Activated naive CD4-positive, alpha-beta T cell (primary cell): ENCODE measurements at places on chromosomes 7 and 10.

- DNase-seq: no peak
Observed at GRCh38 chr7:133504825-133505224, 251.9 kb downstream of the EXOC4 start.

- DNase-seq: no peak
Observed at GRCh38 chr7:100048680-100049079, 894 bp upstream of the ZSCAN21 start.

DNA sequence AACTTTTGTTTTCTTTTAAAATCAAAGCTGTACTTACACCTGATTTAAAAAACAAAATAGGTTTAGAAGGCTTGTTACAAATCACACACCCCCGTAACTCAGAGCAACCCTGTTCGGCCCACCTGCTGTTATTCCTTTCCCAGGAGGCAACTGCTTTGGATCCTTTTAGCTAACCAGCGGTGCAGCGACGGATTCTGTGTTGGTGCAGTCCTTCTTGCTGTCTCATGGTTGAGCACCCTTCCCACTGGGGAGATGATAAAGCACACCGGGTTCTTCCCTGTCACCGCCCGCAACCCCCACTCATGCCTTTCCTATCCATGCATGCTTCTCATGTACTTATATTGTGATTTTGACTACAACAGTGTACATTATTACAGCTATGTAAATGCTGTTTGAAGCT, 24.8 kb upstream of the MKI67 start:
- no peak for DNase-seq

DNA sequence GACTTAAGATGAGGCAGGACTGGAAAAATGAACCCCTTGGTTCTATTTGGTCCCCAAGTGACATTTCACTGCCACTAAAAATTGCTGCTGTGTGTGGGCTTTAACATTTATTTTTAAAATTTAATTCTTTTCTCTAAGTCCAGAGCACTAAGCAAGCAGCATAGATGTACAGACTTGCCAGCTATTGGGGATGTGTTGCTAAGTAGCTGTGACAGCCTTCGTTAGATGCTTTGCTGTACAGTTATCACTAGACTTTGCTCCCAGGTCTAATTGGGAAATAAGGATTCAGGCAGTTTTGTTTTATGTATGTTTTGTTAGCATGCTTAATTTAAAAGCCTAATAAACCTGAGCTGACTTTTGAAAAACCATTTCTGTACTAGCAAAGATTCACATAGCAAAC, 51.8 kb downstream of the GBF1 start:
- DNase-seq: no peak

GRCh38 chr10:107614939-107615685, 450.6 kb upstream of the SORCS1 start:
- DNase-seq: no peak

GRCh38 chr10:114057855-114058254, 14.2 kb downstream of the ADRB1 start:
- DNase-seq: no peak

DNA sequence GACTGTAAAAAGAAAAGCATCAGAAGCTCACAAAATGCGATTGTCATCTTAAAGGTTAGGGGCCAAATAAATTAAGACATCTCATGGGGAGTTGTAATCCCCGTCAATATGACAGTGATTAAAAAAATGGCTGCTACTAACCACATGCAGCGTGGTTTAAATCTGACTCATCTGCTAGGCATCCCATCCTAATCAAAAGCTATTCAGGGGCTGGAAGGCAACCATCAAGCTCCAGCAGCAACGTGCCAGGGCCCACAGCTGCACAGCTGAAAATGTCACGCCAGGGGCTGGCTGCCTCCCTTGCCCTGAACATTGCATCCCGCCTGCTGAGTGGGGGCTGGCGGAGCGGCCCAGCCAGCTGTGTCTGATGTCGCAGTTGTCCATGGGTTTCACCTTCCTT, 66.3 kb upstream of the FRMD4A start:
- no peak for DNase-seq

GRCh38 chr7:71723859-71724258, 591.9 kb downstream of the GALNT17 start:
- no peak for DNase-seq

GRCh38 chr10:17905491-17905890, 46.2 kb upstream of the SLC39A12 start:
- DNase-seq: no peak

- no peak for DNase-seq
Observed at GRCh38 chr7:26381476-26382353, 90.1 kb downstream of the SNX10 start.

DNA sequence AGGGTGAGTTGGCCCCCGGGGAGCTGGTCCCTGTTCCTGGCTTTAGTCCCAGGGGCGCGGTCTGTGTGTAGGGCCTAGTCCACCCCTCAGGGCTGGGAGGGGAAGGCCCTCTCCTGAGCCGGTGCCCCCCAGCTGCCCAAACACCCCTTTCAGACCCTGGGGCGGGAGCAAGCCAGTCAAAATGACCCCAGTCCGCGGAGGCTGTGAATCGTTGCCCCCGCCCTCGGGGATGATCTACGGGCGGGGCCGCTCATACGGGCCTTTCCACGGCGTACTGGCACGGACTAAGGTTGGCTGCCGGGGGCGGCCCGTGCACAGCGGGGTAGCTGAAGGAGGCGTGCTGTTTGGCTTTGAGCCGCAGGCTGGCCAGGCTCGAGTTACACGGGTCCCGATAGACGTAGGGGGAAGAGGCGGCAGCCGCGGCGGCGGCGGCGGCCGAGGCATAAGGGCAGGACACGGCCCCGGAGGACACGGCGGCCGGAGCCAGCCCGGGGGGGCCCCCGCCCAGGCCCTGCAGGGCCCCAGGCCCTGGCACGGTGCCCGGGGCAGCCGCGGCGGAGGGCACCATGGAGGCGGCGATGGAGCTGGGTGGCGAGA, 4.3 kb downstream of the ELOVL3 start:
- no peak for DNase-seq

- no peak for DNase-seq
Observed at GRCh38 chr7:137999496-138000080, 2.3 kb downstream of the CREB3L2 start.

DNA sequence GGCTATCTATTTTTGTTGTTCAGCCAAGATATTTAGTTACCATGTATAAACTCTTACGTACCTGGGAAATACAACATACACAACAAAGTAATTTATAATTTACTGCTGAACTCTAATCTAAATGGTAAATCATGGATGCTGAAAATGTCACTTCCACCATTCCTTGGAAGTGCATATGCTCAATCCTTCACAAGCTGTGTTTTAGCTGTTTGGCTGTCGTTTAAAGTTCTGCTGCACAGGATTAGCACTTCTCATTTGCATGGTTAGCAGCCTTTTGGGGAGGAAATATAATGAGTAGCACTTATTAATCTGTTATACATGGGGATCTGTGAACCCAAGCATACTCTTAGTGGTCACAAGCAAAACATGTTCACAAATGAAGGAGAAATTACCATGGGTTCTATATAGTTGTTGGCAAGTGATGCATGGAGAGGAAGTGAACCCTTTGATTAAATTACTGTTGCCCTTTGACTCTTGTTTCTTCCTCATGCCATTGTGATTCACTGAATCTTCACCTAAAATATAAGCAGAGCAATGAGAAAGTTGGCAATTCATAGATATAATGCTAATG, 18.5 kb downstream of the PIK3CG start:
- DNase-seq: no peak

DNA sequence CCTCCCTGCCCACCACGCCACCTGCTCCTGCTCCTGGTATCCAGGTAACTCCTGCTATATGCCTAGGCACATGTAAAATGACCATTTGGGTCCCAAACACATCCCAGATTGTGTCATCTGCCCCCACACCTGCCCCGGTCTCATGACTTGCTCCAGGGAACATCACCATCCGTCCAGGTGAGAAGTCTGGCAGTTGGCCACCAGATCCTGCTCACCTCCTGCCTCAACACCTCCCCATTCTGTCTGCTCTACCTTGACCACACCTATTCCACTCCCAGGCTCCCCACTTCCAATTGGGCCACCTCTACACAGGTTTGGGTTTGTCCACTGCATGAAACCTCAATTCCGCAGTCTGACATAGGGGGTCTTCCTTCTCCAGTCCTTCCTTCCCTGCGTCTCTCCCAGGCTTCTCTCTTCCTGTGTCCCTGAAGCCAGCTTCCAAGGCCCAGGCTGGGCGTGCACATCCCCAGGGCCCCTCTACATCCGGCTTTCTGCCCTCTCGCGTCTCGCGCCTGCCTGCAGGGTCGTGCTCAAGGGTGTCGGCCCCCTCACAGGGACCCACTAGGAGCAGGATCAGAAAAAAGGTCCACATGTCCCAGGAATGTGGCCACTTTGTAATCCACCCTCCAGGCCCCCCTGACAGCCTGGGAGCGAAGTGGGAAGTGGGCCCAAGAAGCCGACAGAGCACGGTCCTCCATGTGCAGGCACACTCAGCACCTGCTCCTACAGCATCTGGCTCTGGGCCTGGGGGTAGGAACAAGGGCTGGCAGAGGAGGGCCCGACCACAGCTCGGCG, 49.3 kb upstream of the DAGLB start:
- no peak for DNase-seq

DNA sequence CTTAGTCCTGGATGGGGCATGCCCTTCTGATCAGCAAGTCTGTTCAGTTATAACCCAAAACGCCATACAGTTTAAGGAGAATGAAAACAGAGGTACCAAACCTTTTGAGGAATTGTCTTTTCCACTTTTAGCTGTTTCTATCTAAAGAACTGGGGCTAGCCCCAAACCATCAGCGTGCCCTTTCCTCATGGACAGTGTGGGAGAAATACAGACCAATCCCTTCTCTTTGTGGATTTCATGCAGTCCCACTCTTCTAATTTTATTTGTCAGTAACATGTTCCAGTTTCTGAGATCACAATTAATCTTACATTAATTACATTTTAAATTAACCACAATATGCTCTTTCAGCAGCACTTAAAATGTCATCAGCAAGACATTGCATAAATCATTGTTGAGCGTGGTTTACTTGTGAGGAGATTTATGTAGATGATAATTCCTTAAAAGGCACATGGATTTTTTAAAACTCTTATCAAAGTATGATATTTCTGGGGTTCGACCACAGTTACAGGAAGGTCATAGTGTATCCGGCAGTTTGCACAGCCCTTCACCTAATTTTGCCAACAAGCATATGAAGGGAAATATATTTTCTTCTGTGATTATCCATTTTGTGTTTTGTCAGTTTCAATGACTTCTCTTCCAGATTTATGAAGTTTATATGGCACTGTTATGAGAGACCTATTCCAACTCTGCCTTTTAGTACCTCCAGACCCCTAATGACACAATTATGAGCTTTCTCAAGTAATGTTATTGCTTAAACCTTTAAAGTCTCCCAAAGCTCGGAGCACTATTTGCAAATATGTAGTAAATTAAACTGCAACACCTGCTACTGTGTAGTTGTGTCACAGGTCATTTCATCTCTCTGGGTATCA, 868.4 kb upstream of the C7orf33 start:
- no peak for DNase-seq

GRCh38 chr7:81500631-81501030, 269.2 kb downstream of the HGF start:
- no peak for DNase-seq

DNA sequence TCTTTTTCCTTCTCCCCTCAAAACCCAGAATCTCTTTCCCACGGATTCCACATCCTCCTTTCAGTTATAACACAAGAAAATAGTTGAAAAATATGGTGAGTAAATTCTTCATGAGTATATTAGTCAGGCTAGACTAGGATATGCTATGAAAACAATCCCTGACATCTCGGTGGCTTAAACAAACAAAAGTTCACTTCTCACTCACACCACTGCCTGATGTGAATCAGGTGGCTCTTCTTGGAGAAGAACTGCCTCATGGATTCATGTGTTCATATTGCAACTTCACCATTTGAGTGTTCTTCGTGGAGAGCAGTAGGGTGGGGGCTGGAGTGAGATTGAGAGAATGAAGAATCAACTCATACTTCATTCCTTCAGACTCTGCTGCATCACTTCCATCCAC, 204.1 kb downstream of the PHF14 start:
- DNase-seq: no peak

- no peak for DNase-seq
Observed at GRCh38 chr7:158732494-158733219, 28.1 kb upstream of the NCAPG2 start.

- no peak for DNase-seq
Observed at GRCh38 chr10:124003871-124004662, 89.3 kb downstream of the CHST15 start.

DNA sequence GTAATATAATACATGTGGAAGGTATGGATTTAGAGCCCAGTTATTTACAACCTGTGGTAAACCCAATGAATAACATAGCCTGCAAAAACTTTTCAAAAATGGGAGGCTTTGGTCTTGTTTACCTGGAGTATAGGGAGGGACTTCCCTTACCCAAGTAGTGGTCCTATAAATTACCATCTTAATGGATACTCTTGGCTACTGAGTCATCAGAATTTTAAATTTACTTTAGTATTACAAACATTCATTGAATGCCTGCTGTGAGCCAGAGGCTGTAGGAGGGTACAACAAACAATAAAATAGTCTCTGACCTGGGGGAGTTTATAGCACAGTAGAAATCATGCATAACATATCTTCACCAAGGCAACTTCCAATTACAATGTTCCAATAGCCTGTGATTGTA, 365.1 kb downstream of the BBS9 start:
- DNase-seq: no peak

GRCh38 chr10:130498042-130498441, 361.9 kb downstream of the GLRX3 start:
- DNase-seq: no peak

DNA sequence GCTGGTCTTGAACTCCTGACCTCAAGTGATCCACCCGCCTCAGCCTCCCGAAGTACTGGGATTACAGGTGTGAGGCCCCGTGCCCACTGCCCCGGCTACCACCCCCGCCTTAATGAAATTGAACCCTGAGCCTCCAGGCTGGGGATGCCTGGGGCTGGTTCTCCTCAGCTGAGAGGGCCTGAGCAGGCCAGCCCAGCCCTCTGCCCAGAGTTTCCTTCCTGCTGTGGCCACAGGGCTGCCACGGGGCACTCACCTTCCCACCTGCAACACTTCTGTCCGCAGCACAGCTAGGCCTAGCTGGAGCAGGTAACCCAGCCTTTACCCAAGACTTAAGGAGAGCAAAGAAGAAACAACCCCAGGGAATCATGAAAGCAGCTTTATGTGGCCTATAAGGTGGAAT, 78.1 kb upstream of the ANLN start:
- no peak for DNase-seq

GRCh38 chr10:74518061-74518460, 308.3 kb upstream of the KAT6B start:
- DNase-seq: no peak

DNA sequence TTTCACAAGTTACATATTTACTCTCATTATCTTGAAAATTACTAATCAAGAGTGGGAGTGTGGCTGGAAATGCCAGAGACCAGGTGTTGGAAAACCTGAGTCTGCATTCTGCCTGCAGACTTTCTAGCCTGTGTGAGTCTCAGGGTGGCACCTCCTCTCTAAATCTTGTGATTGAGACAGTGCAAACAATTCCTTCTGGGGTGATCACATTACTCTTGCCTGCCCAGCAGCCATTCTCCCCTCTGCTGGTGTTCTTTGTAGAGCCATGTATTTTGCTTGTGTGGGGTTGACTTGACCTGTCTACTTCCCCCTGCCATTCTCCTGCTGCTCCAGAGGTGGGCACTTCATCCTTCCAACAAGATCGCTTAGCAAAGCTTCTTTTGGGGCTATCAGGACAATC, 101.1 kb downstream of the RAPGEF5 start:
- no peak for DNase-seq
